ENCODE measurements at places on chromosomes 2 and 18. TPM values are rescaled to one million over a fixed set of nuclear protein-coding genes. Genes with fewer than 3 reads are reported as not detected.
A peak's percentile ranks its signal among the peaks of the same experiment; 100 is the strongest.

DNA sequence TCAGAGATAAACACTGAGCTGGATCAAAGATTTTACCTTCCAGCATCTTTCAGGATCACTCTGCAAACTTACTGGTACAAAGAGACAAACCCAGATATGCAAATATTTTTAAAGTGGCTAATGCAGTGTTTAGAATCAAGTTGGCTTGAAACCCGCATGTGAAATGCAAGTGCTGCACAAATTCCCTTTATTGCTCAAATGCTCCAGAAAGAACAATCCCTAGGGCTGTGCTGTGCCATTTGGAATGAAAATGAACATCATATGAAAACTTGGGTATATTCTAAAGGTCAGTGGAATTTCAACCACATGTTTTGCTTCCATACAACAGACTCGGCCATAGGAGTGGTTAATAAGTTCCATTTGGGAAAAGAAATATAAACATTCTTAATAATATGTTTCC lies 139.1 kb downstream of the VWC2L start:
- DNase-seq = no peak

- no peak for DNase-seq
Observed at GRCh38 chr2:133142087-133142486, 426.2 kb downstream of the NCKAP5 start.

DNA sequence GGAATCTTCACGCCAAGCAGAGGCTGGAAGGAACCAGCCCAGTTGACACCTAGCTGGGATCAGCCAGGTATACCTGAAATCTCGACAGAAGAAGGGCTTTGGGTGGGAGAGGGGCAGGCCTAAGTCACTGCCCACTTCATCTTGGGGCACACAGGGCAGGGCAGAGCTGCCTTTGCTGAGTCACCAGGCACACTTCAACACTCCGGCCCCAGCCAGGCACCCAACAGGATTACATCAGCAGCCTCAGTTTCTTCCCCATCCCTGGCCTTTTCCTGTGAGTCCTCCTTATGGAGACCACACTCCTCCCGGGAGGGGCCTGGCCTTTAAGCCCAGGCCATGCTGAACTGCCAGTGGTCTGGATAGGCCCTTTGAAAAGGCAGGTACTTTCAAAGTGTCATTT lies 201.7 kb upstream of the HS6ST1 start:
- no peak for DNase-seq

PSTPIP2 gene
- polyA plus RNA-seq = 10.9 TPM

- DNase-seq = no peak
Observed at GRCh38 chr2:236674646-236675045, 105.0 kb downstream of the ACKR3 start.

GRCh38 chr2:234793212-234793785 lies 158.5 kb upstream of the SH3BP4 start:
- no peak for DNase-seq

MRO gene
- polyA plus RNA-seq = 2.7 TPM

GRCh38 chr2:200042102-200042735 lies 86.8 kb downstream of the MAIP1 start:
- no peak for DNase-seq

- DNase-seq = no peak
Observed at GRCh38 chr2:70546376-70546775, 7.2 kb downstream of the TGFA start.

- no peak for DNase-seq
Observed at GRCh38 chr2:114464961-114465706, 22.7 kb downstream of the DPP10 start.

GRCh38 chr2:148244593-148245292 lies 223.9 kb downstream of the MBD5 start:
- DNase-seq = no peak

- no peak for DNase-seq
Observed at GRCh38 chr2:193895226-193895625, 1700.5 kb upstream of the TMEFF2 start.

DNA sequence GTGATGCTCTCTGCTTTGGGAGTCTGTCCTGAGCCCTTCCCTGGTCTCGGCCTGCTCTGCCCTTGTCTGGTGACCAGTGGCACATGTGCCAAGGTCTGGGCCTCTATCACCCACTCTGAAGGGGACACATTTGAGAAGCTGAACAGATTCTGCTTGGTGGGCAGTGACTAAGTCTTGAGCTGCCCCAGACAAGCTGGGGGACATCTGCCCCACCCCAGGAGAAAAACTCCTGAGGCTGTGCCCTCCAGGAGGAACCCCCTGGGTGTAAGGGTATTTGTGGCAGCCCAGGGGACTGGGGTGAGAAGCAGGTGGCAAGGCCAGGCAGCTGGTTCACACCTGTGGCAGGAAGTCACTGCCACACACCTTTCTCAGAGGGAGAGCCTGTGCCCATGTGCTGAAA lies 342.1 kb downstream of the DYSF start:
- DNase-seq = no peak

DNA sequence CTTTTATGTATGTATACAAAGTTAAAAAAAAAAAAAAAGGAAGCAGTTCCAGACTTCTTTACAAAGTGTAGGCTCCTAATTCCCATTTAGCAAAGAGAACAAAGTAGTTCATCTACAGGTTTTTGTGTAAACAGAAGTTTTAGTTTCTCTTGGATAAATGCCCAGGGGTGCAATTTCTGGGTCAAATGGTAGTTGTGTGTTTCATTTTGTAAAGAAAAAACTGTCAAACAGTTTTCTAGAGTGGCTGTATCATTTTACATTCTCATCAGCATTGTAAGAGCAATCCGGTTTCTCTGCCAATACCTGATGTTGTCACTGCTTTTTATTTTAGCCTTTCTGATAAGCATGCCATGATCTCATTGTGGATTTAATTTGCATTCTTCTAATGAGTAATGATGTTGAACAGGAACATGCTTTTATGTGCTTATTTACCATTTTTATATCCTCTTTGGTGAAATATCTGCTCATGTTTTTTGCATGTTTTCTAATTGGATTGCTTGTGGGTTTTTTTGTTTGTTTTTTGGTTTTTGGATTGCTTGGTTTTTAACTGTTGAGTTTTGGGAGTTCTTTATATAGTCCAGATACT lies 16.6 kb upstream of the PSME4 start:
- no peak for DNase-seq

COLEC12 gene
- polyA plus RNA-seq = 24.0 TPM

GRCh38 chr2:47174733-47175361 lies 19.7 kb upstream of the STPG4 start:
- DNase-seq = peak; percentile 52

PUS10 gene
- polyA plus RNA-seq = 10.2 TPM

ONECUT2 gene
- polyA plus RNA-seq = 0.06 TPM

EPAS1 gene
- 62.4 TPM for polyA plus RNA-seq

DNA sequence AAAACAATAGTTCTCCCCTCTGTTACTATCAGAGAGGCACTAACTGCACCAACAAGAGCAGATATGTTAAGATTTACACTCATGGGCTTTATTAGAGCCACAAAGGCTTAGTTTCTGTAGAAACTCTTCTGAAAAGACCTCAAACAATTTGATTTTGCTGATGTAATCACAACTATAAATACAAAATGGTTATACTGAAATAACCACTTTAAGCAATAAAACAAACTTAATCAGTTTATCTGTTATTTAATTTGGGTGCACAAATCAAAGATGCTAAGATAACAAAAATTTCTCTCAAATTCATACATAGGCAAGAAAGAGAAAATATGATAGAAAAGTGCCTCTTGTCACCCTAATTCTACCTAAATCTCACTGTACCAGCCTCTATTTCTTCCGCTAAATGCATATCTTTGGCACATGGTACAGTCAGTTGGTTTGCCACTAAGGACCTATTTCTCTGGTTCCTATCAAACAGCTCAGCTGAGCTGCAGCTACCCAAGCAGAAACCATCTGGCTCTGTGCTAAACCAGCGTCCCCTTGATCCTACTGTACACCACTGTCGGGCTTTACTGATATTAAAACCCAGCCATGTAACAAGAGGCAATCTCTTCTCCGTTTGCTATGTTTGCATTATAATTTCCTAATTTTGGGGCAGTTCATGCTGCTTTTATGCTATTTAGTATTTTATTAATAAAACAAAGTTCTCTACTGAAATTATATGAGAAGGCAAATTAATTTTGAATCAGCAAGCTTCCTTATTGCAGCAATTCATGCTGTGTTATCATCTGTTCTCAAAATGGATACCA lies 60.1 kb downstream of the CWC22 start:
- no peak for DNase-seq

TUBA3E gene
- polyA plus RNA-seq = 0.26 TPM

- no peak for DNase-seq
Observed at GRCh38 chr2:147327613-147328012, 517.2 kb upstream of the ACVR2A start.

GAD1 gene
- 0.56 TPM for polyA plus RNA-seq

GRCh38 chr18:23856466-23857163 lies 157.9 kb upstream of the TTC39C start:
- no peak for DNase-seq

GRCh38 chr2:180202467-180202951 lies 195.4 kb upstream of the CWC22 start:
- peak; percentile 34 for DNase-seq

SKA1 gene
- 6.0 TPM for polyA plus RNA-seq

SCYGR8 gene
- polyA plus RNA-seq = not detected

GRCh38 chr2:165197346-165197745 lies 6.5 kb downstream of the SCN3A start:
- no peak for DNase-seq

Data from left renal cortex interstitium (tissue), 4 donors.